A549 treated with CpdA at 1 μM for 4 hours (cell line): ENCODE measurements at places on chromosomes 2 and 18. TPM values are rescaled to one million over a fixed set of nuclear protein-coding genes. Genes with fewer than 3 reads are reported as not detected.

Gene TLX2
- 0.12 to 0.54 TPM (median 0.29 TPM) in 5 replicates for total RNA-seq

Gene MAB21L4
- total RNA-seq, result 0.03 to 0.17 TPM (median 0.15 TPM) in 3 of 5 replicates, not detected in the others

Gene GYPC
- not detected in 5 replicates for total RNA-seq

Gene IL18RAP
- 0.03 TPM in 1 of 5 replicates, not detected in the others for total RNA-seq
